ENCODE measurements at places on chromosomes 1 and 21. TPM values are rescaled to one million over a fixed set of nuclear protein-coding genes. Genes with fewer than 3 reads are reported as not detected.

The SELE gene
- 4.2 TPM for polyA plus RNA-seq

The CASQ1 gene
- polyA plus RNA-seq: not detected

The URB1 gene
- 4.6 TPM for polyA plus RNA-seq

The FAM151A gene
- polyA plus RNA-seq: 3.9 TPM

The PRRC2C gene
- polyA plus RNA-seq: 41.9 TPM

The MCOLN2 gene
- not detected for polyA plus RNA-seq

The FMO1 gene
- polyA plus RNA-seq: 0.13 TPM

The COPA gene
- 59.1 TPM for polyA plus RNA-seq

Data from liver (tissue), 10 donors.